ENCODE measurements at places on chromosomes 5 and 9.
A peak's percentile ranks its signal among the peaks of the same experiment; 100 is the strongest.

DNA sequence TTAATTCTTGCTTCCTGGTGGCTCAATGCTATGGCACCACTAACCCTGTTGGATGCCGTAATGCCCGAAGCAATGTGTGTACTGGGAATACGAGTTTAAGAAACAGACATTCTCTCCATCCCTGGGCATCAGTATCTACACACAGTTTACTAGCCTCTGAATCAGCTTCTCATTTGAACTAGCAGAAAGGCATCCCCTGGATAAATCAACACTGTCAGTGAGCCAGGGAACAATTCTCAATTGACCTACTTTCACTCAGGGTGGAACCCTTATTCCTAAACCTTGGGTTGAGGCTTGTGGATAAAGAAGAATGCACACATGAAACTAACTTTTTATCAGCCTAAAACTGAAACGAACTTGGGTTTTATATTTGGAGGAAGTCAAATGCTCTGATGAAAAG, 331.0 kb downstream of the GADD45G start:
- DNase-seq: no peak

- DNase-seq: peak; percentile 59
These were observed 398 bp downstream of the RAPGEF6 start for GRCh38 chr5:131634666-131634995.

- no peak for DNase-seq
These were observed 1941.4 kb upstream of the NUDT12 start for GRCh38 chr5:105503950-105504349.

GRCh38 chr5:181138258-181138657, 7.3 kb upstream of the OR2V1 start:
- DNase-seq: no peak

- no peak for DNase-seq
These were observed 183.4 kb downstream of the DMRT2 start for GRCh38 chr9:1233568-1233967.

DNA sequence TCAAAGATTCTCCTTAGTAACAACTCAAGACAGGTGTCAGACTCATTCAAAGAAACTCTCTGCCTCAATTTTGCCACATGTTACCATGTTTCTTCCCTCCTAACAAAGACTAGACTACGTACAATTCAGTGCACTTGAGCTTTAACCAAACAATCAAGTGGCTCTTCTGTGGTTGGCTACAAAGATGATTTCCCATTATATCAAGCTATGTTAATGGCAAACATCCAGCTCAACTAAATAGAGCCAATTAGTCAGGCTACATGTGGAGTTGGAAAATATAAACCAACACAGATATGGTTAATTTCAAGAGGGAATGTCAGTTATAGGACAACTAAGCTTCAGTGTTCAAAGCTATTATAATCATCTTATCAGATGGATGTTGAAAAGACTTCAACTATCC, 29.2 kb upstream of the ADRA1B start:
- DNase-seq: no peak

DNA sequence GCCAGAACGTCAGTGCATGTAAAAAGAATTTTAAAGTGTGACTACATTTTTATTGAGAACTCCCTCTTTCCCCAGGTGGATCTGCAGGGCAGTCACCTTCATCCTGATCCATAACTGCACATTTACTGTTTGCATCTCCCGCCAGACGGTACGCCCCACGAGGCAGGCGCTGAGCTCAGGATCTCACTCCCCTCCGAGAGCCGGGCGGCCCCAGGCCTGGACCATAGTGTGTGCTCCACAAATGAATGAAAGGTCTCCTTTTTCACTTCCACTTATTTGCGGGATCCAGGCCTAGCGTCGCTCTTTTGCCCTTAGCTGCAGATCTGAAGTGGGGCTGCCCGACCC, 378 bp downstream of the DROSHA start:
- DNase-seq: no peak
